Glomerular endothelial cell (primary cell): ENCODE measurements at places on chromosomes 16 and 17. TPM values are rescaled to one million over a fixed set of nuclear protein-coding genes. Genes with fewer than 3 reads are reported as not detected.

GRCh38 chr16:88577166-88577565, 7.0 kb downstream of the ZC3H18 start:
- no peak for DNase-seq

GRCh38 chr17:72661116-72661944, 431.2 kb downstream of the SLC39A11 start:
- DNase-seq = no peak

GRCh38 chr17:4987767-4988567, 492 bp upstream of the CAMTA2 start:
- no peak for DNase-seq

The WNT3 gene
- total RNA-seq = 0.29 and 0.47 TPM in 2 replicates

DNA sequence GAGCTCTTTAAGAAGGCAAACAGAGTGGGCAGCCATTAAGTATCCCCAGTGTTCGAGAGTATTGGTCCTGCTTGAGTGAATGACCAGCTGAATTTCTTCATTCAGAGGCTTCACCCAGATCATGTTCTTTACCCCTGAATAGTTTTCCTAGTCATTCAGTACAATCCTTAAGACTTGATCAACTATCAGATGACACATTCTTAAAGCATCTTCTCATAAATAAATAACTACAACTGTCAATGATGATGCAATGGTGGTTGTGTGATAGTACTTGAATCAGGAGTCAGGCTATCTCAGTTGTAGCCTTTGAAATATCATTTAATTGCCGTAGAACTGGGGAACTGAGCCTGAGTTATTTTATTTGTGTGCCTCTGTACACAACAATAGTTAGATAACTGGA, 416.8 kb upstream of the CCL2 start:
- no peak for DNase-seq

DNA sequence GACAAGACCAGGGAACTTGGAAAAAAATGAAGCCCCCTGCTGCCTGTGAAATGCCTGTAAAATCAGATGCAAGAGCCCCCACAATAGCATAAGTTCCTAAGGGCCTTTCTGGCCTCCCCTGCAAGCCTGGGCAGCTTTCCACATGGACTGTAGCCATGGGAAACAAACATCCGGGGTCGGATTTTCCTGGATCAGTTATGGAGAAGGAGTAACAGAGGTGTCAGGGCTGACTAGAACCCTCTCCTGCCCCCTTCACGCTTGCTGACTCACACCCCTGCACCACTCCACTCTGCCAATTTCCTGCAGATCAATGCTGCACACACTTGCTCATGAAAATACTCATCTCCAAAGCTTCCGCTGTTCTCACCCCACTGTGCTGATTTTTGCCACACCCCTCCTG, 258.6 kb downstream of the CBLN1 start:
- no peak for DNase-seq

GRCh38 chr16:75503801-75504200, 8.6 kb upstream of the CHST6 start:
- DNase-seq = no peak

GRCh38 chr16:21263640-21264570, 14.2 kb downstream of the CRYM start:
- DNase-seq = no peak

DNA sequence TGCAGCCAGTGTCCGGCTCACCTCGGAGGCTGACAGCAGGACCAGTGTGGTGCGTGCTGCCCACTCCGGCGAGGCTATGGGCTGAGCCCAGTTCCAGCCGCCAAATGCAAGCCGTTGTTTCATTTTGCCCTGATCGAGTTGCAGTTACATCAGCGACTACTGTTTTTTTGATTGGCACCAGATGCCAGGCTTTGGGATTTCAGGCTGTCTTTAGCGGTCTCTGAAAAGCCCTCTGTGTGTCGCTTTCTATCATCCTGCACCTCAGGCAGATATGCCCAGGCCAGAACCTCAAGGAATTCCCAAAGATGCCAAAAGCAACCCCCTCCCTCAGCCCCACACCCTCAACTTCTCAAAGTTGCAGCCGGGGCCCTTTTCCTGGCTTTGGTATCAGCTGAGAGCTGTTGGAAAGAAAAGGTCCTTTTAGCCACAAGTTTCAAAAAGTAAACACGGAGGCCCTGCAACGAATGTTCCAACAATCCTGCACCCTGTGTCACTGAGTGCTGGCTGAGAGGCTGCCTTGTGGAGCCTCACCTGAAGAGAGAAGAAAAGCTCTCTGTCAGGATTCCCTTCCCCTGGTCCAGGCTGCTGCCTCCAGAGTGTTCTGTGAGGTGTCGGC, 58.9 kb downstream of the WWP2 start:
- DNase-seq = no peak

GRCh38 chr16:1152651-1153259, at the start of gene CACNA1H:
CACNA1H (plus strand) TSS chr16:1153106; CDS start chr16:1153738, 632 bp downstream.
- no peak for DNase-seq

DNA sequence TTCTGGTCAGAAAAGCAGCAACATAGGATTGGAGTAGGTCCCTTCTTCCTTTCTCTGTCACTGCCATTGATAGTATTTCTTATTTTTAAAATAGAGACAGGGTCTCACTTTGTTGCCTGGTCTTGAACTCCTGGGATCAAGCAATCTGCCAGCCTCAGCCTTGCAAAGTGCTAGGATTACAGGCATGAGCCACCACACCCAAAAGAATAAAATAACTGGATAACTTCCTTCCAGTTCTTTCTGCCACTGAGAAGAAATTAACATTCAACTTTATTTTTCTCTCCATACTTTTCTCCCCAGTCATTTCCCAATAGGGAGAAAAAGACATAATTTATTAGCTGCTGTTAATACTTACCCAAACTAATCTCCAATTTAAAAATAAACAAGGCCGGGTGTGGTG, 91.9 kb upstream of the MED13 start:
- no peak for DNase-seq

DNA sequence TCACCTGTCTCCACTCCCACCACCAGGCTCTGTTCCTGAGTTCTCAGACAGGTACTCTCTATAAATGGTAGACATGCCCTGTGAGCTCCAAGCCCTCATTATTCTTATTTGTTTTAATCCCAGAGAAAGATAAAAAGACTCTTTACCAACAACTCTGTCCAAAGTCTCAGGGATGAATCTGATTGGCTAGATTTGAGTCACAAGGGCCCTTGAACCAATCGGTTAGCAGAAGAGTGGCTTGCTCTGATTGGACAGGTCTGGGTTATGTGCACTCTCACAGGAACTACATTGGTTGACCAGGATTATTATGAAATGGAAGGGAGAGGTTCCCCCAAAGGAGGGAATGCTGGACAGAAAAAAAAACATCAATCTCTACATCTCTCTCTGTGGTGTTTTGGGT, 7.5 kb downstream of the COTL1 start:
- DNase-seq = no peak

GRCh38 chr17:42078396-42079043, 19.8 kb downstream of the ZNF385C start:
- no peak for DNase-seq

GRCh38 chr16:16150117-16150877, 73.0 kb downstream of the ABCC6 start:
- DNase-seq = no peak

DNA sequence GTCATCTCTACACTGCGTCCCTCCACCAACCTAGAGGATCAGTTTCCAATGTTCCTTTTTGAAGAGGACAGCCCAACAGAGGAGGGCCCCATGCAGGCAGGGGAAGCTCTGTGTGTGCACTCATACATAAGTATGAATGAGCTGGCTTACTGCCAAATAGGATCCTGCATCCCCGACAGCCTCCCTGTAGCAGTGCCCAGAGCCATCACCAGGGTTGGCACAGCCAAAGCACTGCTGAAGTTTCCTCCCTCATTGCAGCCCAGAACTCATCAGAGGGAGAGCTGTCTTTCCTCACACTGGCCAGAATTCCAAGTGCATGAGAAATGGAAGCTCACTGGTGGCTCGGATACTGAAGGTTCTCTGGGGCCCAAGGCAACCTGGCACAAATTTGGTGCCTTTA, 114.4 kb downstream of the ASIC2 start:
- no peak for DNase-seq

DNA sequence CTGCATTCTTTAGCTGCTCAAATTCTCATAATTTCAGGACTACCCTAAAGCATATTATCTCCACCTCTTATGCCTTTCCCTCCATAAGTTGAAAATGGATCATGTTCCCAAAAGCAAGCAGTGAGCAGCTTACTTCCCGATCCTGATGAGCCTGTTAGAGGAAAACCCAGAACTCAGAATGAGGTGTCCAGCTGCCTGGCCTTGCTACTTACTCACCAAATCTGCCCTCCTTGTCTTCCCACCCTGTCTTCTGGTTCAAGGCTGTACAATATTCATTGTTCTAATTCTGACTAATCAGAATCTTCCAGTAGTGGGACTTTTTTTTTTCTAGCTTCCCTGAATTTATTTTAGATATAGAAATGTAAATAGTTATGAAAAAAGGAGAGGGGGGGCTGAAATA, 10.8 kb downstream of the LYRM1 start:
- no peak for DNase-seq

DNA sequence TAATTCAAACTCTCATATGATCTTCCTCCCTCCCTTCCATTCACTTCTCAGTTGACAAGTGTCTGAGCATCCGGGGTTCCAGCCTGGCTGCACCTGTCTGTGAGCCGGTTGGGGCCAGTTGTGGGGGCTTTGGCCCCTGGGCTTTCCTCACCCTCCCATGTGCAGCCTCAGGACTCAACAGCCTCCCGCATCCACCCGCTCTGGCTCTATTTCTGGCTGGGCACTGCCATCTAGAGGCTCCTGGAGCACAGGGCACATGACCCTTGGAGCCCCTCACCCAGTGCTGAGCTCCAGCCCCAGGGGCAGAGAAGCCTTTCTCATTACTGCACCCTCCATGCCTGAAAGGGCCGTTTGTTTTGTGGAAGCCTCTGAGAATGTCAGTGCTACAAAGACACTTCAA, 43.3 kb downstream of the HAPSTR1 start:
- no peak for DNase-seq

GRCh38 chr16:31879937-31880321, 6.3 kb downstream of the ZNF267 start:
- DNase-seq = no peak
